ENCODE measurements at places on chromosomes 6 and 20. TPM values are rescaled to one million over a fixed set of nuclear protein-coding genes. Genes with fewer than 3 reads are reported as not detected.

DNA sequence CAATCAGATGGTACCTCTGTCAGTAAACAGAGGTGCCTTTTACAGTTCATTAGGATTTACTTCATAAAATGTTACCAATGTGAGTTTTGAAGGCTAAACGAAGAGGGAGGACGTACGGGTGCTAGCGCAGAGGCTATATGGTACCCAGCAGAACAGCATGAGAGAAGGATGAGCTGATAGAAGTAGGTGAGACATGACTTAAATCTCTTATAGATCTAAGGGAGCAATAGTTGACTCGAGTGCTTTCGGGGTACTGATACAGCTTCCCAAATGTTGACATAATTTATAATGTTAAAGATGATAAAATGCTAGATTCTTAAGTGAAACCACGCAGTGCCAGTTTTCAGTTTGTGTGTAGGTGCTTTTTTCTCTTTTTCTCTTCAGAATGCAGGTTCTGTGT is 72.6 kb downstream of the HIVEP1 start:
- DNase-seq, result no peak

- DNase-seq, result peak; percentile 78
Measured at GRCh38 chr6:70956451-70957283, at the start of gene B3GAT2. TSS of gene B3GAT2 (minus strand) at chr6:70957060. CDS start at chr6:70956429, 631 bp downstream.

DNA sequence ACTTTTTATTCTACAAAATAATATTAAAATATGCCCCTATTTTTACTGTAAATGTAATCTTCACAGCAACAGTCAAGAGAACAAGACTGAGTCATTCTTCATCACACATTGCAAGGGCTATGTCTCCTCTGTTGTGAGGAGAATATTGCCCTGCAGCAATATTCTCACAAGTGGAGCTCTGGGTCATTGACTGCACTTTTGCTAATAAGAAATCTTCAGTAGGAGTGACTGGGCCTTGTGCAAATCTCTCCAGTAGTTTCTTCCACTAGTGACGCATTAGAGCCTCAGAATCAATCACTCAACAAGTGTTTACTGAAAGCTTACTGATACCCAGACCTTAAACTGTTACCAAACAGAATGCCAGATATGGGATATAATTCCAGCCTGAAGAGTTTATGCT is 49.1 kb downstream of the LAMA2 start:
- DNase-seq, result no peak

The TSBP1 gene
- not detected for total RNA-seq

- DNase-seq, result peak; percentile 82
Measured at GRCh38 chr6:135667691-135668455, 170.3 kb upstream of the AHI1 start.

DNA sequence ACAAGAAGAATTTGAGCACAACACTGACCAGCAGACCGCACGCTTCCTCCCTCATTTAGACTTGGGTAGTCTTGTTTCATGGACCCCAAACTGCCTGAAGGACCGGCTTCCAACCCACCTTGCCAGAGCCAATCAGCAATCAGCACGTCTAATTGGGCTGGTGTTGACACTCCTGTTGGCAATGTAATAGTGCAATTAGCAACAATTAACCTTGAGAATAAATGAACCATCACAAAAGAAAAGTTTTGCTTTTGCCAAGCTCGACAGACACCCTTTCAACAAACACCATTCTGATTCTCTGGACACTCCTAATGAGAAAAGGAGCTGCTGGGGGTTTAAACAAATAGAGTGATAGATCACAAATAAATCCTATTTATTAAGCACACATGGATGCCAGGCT is 61.0 kb downstream of the EDN3 start:
- no peak for DNase-seq

GRCh38 chr6:149948011-149948410 is 6.2 kb downstream of the ULBP2 start:
- DNase-seq, result no peak

GRCh38 chr6:1970151-1970561 is 275.2 kb downstream of the GMDS start:
- no peak for DNase-seq

- no peak for DNase-seq
Measured at GRCh38 chr6:11136809-11137208, 25.3 kb upstream of the ERVFRD-1 start.

All from posterior vena cava (tissue), 2 donors.